RWPE1 (cell line): ENCODE measurements at places on chromosomes 7 and 10.

GRCh38 chr7:146214842-146215241 lies 98.2 kb downstream of the CNTNAP2 start:
- no peak for DNase-seq

- DNase-seq, result no peak
Measured at GRCh38 chr7:80974396-80975358, 55.8 kb upstream of the SEMA3C start.

GRCh38 chr7:2802504-2803341 lies 41.4 kb downstream of the GNA12 start:
- peak; percentile 36 for DNase-seq

- DNase-seq, result no peak
Measured at GRCh38 chr7:94089806-94090205, 85.7 kb upstream of the BET1 start.
